ENCODE measurements at places on chromosomes 5 and 9.

GRCh38 chr9:137027369-137028262, at the start of gene ABCA2:
ABCA2 (minus strand) TSS chr9:137028237; CDS start chr9:137028140, 97 bp downstream.
- DNase-seq: peak; percentile 35

GRCh38 chr9:85484235-85484634, 257.5 kb downstream of the AGTPBP1 start:
- DNase-seq: no peak

- peak; percentile 30 for DNase-seq
Measured at GRCh38 chr9:72721067-72721466, 199.7 kb downstream of the TMC1 start.

GRCh38 chr5:170095646-170096045, 10.1 kb upstream of the FOXI1 start:
- no peak for DNase-seq

GRCh38 chr5:135067587-135067986, 33.6 kb upstream of the PITX1 start:
- DNase-seq: no peak

GRCh38 chr5:103207653-103208052, 50.9 kb upstream of the MACIR start:
- no peak for DNase-seq

- DNase-seq: no peak
Measured at GRCh38 chr9:81787747-81788632, 98.6 kb upstream of the TLE1 start.

DNA sequence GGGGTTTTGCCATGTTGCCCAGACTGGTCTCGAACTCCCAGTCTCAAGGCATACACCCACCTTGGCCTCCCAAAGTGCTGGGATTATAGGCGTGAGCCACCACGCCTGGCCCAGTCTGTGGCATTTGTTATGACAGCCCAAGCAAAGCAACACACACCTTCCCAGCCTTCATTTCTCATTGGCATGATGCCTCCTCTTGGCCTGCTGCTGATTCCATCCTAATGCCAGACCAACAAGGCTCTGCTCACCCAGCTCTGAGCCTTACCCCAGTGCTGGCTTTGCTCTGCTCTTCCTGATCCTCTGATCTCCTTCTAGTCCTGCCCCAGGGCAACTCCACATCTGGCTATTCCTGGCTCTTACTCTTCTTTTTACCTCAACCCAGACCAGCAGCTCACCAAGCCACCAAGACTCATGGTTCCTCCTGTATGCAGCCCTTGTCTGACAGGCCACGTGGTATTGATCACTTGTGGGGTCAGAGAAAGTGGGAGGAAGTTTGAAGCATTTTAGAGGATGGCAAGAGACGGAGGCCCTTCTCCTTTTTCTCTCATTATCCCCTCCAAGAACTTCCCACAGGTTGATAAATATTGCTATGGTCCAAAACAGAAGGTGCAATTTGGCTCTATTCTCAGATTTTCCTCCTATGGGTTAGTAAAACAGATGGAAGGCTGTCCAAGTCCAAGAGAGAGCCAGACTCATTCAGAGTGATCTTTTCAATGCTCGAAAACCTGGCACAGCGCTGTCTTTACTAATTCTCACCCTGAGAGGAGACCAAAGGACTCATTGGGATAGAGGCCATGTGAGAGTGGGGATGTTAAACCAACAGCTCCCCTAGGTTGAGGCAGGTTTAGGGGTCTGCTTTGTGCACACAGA, 958 bp downstream of the CD180 start:
- no peak for DNase-seq

- DNase-seq: no peak
Measured at GRCh38 chr5:133222979-133223378, 171.2 kb downstream of the HSPA4 start.

DNA sequence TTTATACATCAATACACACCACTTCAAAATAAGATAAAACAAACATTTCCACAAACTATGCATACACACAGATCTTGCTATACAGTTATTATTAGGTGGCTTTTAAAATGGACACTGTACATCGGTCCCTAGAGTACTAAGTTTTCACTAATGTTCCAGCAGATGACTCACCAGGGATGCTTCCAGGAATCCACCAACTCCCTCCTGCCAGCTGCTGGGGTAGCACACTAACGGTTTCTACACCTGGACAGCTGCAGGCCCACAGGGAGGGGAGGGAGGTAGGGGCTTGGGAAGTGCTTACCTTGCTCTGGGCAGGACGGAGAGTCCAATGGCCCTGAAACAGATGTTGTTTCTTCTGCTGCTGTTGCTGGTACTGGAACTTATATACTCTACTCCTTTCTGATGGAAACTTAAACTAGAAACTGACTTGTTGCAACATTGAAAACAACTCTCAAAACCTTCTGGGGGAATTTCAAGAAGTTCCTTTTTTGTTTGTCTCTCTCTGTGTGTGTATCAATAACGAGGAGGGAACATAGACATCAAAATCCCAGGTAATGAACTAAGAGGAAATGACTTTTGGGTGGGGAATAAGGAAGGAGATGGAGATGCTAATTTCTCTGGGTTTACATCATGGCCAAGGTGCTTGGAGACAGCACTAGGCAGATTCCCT, at the start of gene IL12B:
Gene IL12B, minus strand, starts transcription at position 357 of the 670 bp plus-strand sequence. CDS start 3,705 bp downstream, outside the sequence.
- DNase-seq: no peak

DNA sequence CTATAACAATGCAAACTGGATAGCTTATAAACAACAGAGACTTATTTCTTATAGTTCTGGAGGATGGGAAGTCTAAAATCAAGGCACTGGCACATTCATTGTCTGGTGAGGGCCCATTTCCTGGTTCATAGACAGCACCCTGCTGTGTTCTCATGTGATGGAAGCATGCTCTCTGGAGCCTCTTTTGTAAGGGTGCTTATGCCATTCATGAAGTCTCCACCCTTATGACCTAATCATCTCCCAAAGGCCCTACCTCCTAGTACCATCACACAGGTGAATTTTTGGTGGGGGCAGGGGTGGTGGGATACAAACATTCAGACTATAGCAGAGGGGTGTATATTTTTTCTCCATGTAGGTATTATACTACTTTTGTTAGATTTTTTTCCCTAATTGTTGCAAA, 92.4 kb downstream of the UNC13B start:
- DNase-seq: no peak

Data from NCI-H1048 (cell line).